A549 (cell line): ENCODE measurements at places on chromosomes 6 and 20.

DNA sequence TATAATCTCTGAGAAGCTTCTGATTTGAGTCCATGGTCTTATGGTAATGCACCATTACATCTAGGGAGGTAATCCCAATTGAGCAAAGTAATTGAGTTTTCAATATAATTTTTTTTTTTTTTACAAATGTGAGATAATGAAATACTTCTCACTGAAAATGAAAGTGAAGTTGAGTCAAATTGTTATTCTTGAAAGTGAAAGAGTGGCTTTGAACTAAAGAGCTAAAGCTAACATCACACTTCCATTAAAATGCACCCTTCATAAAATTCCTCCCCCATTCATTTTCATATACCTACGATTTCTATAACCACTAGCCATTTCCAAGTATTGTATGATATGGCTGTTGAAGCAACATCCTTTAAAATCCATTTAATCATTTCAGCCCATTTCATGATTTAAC is 149.1 kb upstream of the IMPG1 start:
- DNase-seq = no peak

DNA sequence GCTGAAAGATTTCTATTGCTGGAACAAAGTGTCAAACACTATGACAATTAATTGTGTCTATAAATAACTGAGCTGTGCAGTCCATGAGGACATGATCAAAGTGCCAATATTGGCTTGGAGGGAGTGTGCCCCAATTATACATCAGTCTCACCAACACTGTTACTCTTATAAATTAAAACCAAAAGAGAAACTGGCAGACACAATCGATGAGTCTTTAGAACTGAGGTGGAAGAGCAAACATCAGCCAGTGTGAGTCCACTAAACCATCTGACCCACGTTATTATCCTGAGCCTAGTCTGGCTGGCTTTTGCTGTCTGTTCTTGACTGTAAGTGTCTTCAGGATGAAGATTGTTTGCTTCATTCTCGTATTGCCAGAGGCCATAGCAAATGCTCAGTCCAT is 98.9 kb downstream of the OLIG3 start:
- no peak for DNase-seq

DNA sequence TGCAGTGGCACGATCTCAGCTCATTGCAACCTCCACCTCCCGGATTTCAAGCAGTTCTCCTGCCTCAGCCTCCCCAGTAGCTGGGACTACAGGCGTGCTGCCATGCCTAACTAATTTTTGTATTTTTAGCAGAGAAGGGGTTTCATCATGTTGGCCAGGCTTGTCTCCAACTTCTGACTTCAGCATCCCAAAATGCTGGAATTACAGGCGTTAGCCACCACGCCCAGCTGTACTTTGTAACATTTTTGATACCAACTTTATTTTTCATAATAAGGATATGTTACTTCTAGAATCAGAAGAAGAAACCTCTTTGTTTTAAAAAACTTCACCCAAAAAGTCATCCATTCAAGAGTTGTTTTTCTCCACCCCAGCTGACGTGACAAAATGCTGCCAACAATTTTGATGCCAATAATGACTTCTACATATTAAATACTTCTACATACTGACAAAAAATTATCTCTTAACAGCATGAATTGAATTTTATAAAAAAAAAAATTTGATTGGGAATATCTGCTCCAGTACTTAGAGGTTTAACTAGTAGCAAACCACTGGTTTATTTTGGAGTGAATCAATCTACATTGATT is 22.5 kb upstream of the PRIM2 start:
- DNase-seq = no peak

DNA sequence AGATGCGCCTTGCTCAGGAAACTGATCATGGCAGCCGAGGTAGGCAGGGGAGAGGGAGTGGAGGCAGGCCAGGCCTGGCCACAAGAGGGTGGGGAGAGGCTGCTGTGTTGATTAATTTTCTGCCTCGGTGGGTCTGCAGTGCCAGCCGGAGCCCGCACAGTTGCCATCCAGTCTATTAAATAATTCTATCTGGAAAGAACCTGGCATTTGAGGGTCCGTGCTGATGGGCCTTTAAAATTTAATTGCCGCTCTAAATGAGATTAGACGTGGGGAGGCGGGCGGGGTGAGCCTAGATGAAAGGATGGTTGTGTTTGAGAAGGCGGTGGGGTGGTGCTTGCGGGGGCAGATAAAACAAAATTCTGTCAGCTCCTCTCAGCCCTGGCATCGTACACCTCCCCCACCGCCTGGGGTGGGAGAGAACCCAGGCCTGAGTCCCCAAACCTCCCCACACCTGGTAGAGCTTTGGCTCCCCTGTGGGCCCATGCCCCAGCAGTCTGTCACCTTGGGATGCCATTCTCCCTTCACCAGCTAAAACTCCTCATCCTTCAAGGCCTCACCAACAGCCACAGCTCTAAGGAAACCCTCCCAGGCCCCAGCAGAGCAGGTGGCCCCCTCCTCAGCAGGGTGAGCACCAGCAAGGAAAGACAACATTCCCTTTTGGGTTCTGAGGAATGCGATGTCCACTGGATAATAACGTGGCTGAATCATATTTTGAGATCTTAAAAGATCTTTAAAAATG is 167.3 kb downstream of the GRM4 start:
- DNase-seq = no peak

DNA sequence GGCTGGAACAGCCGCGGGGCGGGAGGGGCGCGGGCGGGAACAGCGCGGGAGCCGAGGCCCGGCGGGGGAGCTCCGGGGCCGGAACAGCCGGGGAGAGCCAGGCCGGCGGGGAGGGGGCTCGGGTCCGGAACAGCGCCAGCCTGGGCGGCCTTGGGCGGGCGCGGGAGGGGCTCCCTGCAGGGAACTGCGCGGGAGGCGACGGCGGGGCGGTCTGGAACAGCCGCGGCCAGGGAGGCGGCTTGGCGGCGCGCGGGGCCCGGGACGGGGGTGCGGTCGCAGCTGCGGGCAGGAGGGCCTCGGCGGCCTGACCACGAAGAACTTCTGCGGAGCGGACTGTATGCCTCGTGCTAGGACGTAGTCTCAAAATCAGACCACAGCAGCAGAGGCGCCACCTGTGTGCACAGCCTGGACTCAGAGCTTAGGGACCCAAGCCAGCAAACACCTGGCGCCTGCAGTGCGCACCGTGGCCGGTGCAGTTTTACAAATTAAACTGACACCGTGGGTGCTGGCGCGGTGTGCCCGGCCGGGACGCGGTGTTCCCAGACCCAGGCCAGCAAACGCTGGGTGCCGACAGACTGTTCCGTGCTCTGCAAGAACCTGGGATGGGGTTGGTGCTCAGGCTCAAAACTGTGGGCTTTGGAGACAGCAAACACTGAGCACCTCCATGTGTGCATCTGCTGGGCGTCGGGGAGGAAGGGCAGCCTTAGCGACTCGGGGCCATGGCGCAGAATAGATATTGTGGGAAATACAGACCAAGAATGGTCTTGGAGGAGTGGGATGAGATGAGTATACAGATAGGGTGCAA is 572 bp downstream of the ZNF341 start:
- peak; percentile 89 for DNase-seq

DNA sequence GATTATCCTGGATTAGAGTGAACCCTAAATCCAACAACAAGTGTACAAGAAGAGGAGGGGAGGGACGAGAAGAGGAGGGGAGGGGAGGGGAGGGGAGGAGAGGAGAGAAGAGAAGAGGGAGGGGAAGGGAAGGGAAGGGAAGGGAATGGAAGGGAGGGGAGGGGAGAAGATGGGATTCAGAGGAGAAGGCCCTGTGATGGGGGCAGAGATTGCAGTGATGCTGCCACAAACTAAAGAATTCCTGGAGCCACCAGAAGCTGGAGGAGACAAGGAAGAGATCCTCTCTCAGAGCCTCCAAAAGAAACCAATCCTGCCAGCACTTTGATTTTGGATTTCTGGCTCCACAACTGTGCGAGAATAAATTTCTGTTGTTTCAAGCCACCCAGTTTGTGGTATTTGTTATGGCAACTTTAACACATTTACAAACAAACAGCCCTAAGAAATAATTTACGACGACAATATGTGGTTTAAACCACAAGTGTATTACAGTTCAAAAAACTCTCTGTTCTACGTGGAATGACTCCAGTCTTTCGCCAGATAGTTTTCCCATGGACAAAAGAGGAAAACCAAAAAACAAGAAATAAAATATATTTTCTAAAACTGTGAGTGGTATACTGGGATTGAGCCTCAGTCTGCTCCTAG is 235.4 kb downstream of the HDGFL1 start:
- DNase-seq = no peak

GRCh38 chr20:51425347-51426106 is 117.0 kb downstream of the NFATC2 start:
- no peak for DNase-seq

DNA sequence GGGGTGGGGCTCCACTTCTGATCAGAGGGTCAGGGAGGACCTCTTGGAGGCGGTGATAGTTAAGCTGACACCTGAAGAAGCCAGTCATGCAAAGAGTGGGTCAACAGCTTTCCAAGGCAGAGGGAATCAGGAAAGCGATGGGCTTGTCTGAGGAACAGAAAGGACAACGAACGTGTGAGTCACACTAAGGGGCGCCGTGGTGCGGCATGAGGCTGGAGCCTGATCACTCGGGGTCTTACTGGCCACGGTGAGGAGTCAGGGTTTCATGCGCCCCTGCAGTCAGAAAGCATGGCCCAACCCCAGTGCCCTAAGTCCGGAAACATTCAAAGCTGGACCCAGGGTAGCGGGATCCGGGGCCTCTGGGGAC is 50.6 kb upstream of the SLC32A1 start:
- DNase-seq = no peak

DNA sequence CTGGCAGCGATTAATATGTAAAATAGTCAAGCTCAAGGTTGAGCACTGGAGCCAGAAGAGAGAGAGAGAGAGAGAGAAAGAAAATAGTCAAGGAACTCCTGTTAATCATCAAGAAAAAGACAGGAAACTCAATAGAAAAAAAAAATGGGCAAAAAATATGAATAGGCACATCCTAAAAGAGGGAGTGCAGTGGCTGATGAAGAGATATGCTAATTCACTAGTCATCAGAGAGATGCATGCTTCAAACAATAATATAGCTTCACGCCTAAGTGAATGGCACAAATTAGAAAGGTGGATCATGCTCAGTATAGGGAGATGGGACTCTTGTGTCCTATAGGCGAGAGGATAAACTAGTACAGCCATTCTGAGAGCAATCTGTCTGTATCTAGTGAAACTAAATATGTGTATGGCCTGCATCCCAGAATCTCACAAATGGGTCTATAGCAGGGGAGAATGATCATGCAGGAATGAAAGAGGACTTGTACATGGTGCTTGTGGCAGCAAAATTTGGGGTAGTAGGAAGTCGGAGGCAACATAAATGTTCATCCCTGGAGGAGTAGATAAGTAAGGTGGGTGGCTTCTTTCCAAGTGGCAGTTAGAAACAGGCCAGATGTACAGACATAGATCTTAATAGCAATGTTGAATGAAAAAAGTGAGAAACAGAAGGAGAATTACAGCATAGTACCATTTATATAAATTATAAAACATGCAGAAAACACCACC is 176.8 kb downstream of the VEGFA start:
- DNase-seq = no peak

DNA sequence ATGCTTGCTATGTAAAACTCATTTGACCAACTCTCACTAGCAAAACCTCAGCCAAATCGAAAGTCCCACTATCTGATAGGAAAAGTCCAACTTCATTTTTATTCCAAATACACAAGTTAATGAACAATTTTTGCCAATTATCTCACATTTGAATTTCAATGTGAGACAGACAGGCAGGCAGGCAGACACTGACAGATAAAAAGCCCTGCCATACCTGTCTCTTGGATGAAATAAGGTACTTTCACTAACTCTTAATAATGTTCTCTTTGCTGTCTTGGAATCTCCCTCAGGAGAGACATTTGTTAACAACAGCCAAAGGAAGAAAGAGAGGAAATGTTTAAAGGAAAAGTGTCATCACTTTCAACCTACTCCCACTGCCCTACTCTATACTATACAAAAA is 82.0 kb downstream of the RNGTT start:
- no peak for DNase-seq

DNA sequence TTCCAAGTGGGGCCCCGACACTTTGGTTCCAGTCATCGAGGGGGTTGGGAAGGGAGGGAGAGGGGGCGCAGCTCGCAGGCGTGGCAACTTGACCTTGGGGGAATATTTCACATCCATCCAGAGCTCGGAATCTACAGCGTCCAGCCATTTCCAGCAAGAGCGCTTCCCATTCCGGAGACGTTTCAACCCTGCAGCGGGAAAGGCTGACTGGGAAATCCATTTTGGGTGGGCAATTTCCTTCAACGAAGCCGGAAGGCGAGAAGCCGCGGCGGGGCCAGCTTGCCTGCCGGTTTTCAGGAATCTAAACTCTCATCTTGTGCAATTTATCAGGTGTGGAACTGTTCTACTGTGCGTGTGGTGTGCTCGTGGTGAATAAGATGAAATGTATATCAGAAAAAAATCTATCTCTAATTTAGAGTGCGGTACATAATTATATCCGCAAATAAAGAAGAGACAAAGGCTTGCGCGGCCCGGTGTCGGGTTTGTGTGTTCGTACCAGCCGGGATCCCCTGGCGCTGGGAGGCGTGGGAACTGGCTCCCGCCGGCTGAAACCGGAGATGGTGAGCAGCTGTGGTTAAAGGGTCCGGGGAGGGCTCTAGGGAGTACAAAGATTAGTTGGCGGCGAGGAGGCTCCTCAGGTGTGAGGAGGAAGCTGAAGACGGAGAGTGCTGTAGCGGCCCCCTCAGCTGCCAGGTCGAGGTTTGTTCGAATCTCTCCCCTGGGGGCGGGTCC is 4.8 kb downstream of the SLC32A1 start:
- no peak for DNase-seq

GRCh38 chr6:13178107-13178506 is 150.2 kb downstream of the TBC1D7 start:
- no peak for DNase-seq

DNA sequence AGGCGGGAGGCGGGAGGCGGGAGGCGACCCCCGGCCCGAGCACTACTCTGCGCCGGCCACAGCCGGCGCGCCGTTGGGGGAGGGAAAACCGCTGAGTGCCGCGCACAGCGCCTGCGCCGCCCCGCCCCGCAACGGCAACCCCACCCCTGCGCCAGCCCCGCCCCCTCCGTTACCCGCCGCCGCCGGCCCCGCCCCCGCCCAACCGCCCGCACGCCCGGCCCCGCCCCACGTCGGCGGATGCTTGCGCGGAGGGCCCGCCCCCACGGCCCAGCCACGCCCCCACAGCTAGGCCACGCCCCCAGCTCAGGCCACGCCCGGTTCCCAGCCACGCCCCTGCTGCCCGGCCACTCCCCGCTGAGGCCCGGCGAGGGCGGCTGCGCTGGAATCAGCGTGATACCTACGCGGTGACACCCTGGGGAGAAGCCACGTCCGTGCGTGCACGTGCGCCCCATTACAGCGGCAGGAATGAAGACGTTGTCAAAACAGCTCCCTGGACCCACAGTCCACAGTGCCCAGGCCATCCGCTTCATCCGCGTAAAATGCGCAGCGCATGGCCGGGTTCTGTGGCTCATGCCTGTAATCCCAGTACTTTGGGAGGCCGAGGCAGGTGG is at the start of gene TCFL5:
TSS of gene TCFL5 (minus strand) at position 97 of the 611 bp plus-strand sequence. CDS start 152 bp downstream, outside the sequence.
- peak; percentile 68 for DNase-seq
